ENCODE measurements at places on chromosomes 12 and 14.

DNA sequence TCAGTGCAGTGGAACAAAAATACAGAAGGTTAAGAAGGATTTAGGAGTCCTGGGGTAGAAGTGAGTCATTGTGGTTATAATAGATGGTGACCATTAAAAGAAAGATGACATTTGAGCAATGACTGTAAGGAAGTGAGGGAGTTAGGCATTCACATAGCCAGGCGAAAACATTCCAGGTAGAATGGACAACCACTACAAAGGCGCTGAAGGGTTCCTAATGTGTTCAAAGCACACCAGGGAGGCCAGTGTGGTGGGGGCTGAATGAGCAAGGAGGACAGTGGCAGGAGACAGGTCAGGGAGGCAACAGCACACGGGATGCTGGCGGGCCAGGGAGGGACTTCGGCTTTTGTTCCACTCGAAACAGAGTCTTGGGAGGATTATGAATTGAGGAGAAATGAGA lies 129.9 kb downstream of the NPAS3 start:
- DNase-seq, result peak; percentile 17

DNA sequence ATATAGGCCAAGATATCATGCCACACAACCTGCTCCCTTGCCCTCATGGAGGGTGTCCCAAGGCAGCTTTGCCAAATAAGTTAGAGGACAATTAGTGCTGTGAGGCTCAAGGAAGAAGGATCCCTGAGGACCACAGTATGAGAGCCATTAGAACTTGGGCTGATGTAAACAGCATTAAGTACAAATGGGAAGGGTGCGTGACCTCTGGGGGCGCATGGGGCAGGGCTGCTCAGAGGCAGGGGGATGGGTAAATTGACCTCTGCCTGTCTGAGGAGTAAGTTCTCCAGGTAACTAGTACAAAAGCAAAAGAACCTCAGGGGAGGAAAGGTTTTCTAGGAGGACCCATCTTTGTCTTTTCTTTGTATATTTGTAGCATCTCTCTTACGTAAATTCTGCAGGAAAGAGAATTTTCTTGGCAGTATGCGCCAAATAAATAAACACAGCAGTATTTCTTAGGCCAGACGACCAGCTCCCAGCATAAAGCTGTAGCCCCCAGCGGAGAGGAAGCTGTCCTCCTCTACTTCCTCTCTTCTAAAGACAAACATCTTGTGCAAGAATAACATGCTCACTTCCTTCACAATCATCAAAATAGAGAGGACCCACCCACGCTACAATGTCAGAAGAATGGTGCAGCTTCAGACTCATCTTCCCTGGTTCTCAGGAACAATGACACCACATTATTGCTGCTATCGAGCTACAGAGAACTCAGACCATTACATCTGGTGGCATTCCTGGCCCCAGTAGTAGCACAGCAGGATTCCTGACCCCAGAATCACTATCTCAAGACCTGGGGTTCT lies 16.4 kb upstream of the VWF start:
- peak; percentile 15 for DNase-seq

GRCh38 chr14:60760209-60760608 lies 25.6 kb downstream of the MNAT1 start:
- DNase-seq, result no peak

DNA sequence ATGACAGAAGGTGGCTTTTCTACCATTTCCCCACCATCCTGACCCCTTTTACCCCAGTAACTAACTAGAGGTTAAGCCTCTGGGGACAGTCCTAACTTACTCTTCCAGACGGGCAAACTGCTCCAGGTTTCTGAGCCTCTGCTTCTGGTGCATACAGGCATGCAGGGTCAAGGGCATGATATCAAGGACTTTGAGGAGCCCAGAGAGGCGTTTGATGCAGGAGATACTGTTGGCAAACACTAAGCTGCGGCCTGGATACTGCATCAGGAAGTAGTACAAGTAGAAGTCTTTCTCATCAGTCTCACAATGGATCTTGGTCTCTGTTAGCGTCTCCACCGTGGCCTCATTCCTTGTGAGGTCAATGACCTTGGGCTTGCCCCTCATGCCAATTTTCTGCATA lies 21.0 kb downstream of the DDX24 start:
- no peak for DNase-seq

DNA sequence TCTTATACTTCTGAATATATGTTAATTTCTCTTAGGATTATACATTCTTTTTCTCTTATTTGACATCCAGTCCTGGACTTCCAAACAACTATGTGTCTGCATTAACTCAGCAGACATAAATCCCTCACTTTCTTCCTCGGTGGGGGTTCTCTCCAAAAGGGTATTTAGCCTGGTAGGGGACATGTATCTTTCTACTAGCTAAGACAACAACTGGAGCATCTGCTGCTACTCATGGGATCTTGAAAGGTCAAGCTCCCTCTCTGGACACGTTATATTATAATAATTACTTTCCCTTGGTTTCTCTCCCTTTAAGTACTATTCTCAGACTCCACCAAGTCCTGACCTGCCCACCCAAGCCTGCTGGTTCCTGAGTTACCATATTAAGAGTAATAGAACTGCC lies 983.7 kb upstream of the FLRT2 start:
- DNase-seq, result no peak

- DNase-seq, result peak; percentile 63
Measured at GRCh38 chr12:18165422-18165871, 75.5 kb upstream of the RERGL start.

DNA sequence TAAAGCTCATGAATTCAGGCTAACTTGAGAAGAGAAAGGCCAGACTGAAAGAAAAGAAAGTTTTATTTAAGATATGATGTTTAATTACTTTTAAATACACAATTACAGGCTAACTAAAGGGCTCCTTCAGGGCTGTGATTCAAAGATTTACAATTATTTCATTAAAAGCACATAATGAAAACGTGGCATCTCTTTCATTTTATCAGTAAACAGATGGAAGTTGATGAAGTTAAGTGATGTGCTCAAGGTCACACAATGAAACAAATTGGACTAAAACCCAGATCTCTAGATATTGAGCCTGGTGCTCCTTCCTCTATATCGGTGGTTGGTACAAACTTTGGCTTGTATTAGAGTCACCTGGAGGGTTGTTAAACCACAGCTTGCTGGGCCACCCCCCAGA lies 13.5 kb upstream of the NFKBIA start:
- DNase-seq, result no peak

- DNase-seq, result peak; percentile 26
Measured at GRCh38 chr12:67741270-67741669, 92.7 kb downstream of the DYRK2 start.

GRCh38 chr14:69887740-69888657 lies 8.8 kb downstream of the SMOC1 start:
- peak; percentile 89 for DNase-seq

DNA sequence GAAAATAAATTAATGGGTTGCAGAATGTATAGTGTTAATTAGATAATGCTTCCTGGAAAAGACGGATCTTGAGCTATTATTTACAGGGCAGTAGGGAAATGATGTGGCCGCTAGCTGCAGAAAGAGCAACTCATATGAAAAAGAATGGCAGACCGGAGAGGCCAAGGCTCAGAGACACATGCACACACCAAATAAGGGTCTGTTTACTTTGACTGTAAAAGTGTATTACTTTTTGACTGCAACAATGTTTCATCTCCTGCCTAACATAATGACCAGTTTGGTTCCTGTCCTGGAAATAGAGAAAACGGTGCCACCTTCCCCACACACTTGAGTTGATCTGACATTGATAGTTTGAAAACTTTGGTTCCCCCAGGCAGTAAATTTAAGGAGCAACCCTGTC lies 290.9 kb downstream of the CACNA1C start:
- no peak for DNase-seq

GRCh38 chr12:7695237-7695560 lies 376 bp downstream of the GDF3 start:
- no peak for DNase-seq

DNA sequence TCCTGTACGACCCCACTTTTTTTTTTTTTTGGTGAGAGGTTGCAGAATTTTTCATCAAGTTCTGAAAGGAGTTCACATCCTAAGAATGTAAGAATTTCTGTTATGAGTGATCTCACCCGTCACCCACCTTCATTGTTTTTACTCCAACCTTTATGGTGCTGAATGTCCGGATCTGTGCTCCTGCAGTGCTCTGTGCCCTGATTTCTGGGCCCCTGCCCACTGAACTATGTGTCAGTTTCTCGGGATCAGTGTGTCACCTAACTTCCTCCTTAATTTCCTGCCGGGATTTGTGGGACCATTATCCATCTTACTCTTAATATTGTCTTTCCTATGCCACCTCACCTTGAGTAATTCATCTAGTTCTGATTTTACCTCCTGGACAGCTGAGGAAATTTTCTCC lies 11.6 kb downstream of the RASSF8 start:
- DNase-seq, result no peak

DNA sequence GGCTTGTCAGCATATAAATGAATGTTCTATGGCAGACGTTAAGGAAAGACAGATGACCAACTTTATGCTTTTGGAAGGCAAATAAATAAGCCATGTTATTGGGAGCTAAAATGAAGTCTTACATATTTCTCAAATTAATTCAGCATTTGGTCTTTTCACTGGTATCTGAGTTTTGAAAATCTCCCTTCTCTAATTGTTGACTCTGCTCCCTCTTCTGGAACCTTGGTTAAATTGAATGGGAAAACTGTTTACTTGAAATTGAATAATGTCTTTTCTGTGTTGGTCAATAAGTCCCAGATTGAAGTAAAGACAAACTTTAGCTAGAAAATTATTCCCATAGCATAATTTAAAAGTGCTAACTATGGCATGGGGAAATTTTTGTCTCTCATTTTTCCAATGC lies 38.7 kb downstream of the LGR5 start:
- no peak for DNase-seq

DNA sequence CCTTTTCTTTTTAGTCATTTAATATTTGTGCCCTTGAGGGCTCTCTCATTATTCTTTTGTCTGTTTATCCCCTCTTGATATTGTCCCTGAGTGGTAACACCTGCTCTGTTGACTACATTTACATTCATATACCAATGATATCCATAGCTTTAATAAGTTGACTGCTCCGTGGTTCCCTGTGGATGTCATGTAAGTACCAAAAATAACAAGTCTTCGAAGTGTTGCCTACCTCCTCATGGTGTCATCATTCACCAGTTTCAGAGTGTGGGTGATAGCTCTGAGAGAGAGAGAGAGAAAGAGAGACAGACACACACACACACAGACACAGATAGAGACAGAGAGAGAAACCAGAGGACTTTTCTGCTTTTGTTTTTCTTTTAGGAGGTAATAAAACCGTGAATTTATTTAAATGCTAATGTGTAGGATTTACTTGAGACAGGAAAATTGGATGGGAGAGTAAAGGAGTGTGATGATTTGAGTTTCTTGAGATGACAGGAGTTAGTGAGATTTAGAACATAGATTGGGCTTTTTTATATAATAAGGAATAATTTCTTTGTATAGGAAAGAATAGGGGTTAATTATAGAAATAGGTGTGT lies 52.2 kb downstream of the PAPOLA start:
- no peak for DNase-seq

DNA sequence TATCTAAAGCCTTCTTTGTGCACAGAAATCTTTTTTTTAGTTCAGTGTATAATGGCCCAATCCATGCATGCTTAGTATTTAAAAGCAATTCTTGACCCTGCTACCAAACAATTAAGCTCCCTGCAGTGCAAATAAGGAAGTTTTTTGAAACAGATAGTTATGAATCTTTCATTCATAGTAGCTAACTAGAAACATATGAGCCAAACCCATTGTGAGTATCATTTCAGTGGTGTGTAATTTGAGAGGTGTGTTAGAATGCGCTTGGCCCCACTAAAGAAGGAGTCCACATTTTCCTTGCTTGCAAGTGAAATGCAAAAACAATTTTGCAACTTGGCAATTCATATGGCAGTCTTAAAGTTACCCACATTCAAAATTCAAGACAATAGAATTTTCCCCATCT lies 14.4 kb downstream of the EPS8 start:
- DNase-seq, result peak; percentile 81

GRCh38 chr12:94430304-94430703 lies 29.4 kb downstream of the CEP83 start:
- no peak for DNase-seq

DNA sequence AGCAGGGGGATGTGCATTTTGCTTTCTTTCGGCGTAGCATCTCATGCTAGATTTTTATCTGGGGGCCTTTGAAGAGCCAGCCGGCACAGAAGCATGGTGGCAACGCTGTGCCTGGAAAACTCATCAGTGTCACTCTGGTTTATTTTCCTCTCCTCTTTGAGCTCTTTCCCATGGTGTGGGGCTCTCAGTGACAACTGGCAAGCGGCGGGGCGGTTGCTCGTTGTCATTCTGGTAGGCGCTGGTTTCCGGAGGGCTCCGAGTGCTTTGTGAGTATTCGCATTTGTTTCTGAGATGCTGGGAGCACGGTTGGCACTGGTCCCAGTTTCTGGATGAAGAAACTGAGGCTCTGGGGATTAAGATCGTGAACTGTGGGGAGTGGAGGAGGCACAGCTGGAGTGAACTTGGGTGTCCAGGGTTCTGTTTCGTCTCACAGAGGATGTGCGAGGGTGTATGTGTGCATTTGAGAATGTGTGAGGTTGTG lies 23.3 kb downstream of the TPCN1 start:
- DNase-seq, result no peak

DNA sequence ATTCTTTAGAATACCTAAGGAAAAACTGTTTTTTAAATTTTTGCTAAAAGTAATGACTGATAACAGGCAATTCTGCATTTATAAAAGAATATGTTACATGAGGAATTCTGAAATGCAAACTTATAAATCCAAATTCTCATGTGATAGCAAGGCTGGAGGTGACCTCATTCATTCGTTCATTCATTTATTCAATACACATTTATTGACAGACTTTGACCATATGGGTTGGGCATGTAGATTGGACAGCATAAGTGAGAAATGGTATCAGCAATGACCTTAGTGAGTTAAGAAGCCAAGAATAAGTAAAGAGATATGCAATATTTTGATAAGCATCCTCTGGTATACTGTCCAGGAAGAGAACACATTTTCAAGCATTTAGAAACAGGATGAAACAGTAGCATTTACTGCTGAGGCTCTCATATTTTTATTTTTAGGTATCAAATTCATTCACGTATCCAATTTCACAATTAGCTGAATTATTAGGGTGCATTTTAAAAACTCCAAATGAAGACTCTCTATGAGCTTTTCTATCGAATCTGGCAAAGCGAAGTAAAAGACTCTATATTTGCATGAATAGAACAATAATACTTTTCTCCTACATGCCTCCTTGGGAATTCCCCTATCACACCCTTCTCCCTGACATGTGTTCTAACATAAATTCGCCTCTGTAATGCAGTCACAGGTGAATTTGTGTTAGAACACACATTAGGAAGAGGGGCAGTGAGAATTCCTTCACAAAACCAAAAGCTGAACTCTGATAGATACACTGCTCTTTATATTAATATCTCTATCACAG lies 49.9 kb downstream of the PEBP1 start:
- no peak for DNase-seq

GRCh38 chr14:99001241-99001640 lies 270.8 kb downstream of the BCL11B start:
- DNase-seq, result no peak

GRCh38 chr12:109433618-109434017 lies 43.5 kb downstream of the KCTD10 start:
- peak; percentile 37 for DNase-seq
